ENCODE measurements at places on chromosomes 11 and 22.

DNA sequence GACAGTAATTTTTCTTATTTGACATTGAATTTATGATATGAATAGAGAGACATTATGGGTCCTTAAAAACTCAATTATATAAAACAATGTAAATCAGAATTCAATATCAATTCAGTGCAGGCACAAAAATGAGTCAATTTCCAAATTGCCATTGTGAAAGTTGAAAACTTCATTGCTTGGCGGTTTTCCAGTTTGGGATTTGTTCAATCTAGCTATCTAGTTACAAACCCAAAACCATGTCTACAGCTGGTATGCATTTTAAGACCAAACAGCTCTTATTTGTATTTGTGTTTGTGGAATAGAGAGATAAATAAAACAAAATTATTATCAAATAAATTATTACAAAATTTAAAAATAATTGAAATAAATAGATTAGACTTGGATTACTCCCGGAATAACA lies 1206.6 kb upstream of the RAG2 start:
- no peak for DNase-seq

- DNase-seq = no peak
These were observed 2.6 kb upstream of the TCIRG1 start for GRCh38 chr11:68036141-68036716.

DNA sequence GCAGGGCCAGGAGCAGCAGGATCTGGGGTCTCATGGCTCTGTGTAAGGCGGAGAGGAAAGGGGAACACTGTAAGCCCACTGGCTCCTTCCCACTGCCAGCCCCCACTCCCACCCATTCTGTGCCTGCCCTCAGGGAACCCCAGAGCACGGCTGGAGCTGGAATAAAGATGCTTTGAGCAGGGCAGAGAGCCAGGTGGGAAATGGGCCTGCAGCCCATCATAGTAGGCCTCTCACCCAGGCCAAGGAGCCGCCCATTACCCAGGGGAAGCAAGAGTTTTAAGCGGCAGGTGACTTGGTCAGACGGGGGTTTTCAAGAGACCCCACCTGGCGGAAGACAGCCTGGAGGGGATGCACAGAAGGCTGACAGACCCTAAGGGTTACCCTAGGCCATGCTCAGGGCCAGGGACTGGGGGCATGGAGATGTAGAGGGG lies 4.6 kb downstream of the LRRC32 start:
- DNase-seq = no peak

GRCh38 chr11:1969035-1969434 lies 21.9 kb downstream of the MRPL23 start:
- no peak for DNase-seq

- DNase-seq = no peak
These were observed 15.8 kb upstream of the OR51T1 start for GRCh38 chr11:4865855-4866254.

DNA sequence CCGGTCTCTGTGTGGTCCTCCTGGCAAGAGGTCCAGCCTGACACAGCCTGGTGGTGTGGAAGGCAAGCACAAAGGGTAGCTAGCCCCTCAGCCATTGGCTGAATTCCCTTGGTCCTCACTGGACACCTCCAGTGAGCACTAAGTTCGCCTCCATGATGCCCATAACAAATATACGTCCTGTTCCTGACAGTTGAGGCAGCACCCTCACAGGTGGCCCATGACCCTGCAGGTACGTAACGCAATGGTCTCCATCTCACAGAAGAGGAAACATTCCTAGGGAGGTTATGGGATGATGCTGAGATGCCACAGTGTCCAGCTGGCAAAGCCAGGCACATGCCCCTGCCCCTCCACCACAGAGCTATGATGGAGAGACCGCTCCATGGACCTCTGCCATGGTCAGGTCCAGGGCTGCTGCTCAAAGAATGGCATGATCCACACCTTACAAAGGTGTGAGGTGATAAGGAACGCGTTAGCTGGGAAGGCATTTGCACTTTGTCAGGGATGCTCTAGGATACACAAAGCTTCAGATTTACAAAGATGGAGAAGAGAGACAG lies 1.4 kb upstream of the GNAZ start:
- no peak for DNase-seq

GRCh38 chr22:39209756-39210155 lies 35.0 kb downstream of the PDGFB start:
- no peak for DNase-seq

- peak; percentile 5 for DNase-seq
These were observed at the start of gene SOX6 for GRCh38 chr11:16356057-16356760. Gene SOX6 (minus strand): TSS chr11:16356546. CDS start chr11:16341248, 15,298 bp downstream.

GRCh38 chr11:122776546-122776945 lies 61.8 kb upstream of the CRTAM start:
- DNase-seq = no peak

DNA sequence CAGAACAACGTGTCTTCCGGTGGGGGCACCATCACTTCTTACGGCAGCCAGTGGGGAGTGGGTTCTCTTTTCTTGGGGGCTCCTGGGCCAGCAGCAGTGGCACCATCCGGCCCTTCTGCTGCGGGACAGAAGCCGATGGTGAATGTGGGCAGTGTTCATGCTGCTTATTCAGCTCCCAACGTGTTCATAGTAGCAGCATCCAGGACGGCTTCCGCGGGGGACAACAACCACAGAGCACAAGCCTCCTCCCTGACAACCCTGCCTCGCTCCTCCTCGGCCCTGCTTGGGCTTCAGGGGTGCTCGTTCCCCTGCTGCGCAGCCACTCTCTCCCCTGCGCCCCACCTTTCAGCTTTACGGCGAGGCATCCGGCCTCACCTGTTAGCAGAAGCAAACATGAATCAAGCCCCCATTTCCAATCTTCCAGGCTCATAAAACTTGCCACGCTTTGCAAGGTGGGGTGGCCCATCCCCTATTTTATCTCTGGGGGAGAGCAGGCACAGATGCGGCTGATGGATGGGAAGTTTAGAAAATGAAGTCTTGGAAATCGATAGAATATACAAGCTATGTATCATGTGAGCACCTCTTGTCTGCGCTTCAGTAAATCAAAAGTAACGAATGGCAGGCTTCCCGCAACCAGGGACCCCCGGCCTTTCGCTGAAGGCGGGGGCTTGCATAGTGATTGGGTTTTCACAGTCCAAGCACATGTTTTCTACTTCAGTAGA lies 191.8 kb upstream of the NECTIN1 start:
- DNase-seq = no peak

- no peak for DNase-seq
These were observed 36.6 kb downstream of the ATG16L2 start for GRCh38 chr11:72850832-72851231.

GRCh38 chr11:34104680-34105078 lies 750 bp upstream of the NAT10 start:
- DNase-seq = no peak

GRCh38 chr11:65792456-65792855 lies 5.6 kb downstream of the OVOL1 start:
- no peak for DNase-seq

- no peak for DNase-seq
These were observed 175.0 kb upstream of the BDNF start for GRCh38 chr11:27874998-27875830.

DNA sequence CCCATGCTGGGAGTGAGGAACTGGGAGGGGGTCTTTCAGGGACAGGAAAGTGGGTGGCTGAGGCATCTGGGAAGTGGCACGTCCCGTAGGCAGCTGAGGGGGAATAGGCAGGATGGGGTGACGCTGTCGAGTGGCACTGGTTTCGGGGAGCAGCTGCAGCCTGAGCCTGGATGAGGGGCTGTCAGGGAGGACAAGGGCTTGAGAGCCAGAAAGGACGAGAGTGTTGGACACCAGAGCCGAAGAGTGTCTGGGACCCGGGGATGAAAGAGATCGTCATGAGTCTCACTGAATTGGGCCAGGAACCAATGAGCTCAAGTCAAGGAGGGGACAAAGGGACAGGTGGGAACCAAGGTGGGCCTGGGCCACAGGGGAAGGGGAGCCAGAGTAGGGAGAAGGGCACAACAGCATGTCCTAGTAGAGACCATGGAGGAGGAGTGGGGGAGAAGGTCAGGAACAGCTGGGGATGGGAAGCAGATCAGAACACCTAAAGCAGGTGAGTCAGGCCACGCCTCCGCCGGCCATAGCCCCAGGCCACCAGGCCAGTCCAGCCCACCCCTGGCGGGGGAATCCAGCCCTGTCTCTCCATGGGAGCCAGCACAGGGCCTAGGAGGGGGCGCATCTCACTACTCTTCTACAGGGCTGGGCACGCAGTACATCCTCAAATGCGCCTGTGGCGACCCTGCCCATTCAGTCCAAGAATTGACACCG lies 4.2 kb downstream of the RAB3IL1 start:
- no peak for DNase-seq

DNA sequence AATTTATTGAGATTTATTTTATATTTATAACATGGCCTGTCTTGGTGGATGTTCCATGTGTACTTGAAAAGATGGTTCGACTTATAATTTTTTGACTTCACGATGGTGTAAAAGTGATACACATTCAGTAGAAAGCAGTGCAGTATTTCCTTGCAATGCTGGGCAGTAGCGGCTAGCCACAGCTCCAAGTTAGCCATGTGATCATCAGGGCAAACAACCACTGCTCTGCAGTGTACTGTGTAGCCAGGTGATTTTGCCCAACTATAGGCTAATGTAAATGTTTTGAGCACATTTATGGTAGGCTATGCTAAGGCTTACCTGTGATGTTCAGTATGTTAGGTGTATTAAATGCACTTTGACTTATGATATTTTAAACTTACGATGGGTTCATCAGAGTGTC lies 52.4 kb downstream of the PDHX start:
- no peak for DNase-seq

- DNase-seq = no peak
These were observed 113.6 kb upstream of the MTNR1B start for GRCh38 chr11:92855607-92856405.

DNA sequence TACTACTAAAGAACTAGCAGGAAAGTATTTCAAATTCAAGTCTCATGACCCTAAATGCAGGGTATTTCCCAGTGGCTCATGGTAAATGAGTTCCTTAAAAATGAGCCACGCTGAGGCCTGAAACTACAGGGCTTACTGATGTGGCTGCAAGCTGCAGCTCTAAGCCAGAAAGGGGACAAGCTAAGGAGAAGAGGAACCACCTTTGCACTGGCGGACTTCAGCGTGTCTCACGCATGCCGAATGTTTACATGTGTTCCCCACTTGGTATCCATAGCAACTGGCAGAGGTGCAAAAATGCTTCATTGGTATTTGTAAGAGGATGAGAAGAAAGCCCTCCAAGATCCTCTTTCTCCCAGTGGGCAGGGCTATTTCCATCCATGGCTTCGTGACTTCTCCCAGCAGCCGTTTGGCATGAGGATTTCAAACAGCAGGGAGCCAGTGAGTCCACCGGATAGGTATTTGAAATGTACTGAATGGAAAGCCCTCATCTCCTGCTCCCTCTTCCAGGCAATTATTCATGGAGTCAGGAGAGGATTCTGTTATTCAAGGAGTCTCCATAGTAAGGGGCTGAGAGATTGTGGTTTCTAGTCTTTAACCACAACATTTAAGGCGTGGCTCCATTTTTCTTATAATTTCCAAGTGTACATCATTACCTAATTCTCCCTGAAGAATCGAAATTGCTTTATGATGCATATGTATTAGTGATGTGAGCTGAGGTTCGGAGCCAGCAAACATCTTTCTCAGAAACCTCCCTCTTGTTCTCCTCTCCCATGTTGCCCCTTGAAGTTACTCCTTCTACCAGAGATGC lies 55.3 kb upstream of the CD44 start:
- DNase-seq = peak; percentile 16

DNA sequence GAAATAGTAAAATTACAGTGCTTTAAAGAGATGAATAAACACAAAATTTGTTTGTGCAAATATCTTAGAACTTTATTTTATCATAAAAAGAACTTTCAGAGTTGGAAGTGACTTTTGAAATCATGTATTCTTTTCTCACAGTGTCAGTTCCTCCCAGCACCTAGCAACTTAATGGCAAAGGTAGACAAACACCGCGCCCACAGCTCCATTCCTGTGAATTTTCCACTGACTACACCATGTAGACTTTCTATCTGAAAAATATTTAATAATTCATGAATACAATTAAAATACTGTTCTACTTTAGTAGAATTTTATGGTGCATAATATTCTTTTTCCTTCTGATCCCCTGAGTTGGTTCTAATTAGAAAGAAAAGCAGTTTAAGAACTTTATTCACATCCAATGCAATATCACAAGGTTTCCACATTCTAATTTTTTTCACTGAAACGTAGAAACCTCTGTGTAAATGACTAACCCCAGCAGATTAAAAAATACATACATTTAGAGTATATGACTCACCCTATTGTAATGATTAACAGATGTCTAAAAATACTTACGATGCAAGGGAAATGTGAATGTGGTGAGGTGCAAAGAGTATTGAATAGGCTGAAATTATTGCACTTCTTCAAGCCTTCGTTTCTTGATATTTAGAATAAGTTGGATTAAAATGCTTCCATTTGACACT lies 218.2 kb upstream of the CCDC179 start:
- DNase-seq = no peak

DNA sequence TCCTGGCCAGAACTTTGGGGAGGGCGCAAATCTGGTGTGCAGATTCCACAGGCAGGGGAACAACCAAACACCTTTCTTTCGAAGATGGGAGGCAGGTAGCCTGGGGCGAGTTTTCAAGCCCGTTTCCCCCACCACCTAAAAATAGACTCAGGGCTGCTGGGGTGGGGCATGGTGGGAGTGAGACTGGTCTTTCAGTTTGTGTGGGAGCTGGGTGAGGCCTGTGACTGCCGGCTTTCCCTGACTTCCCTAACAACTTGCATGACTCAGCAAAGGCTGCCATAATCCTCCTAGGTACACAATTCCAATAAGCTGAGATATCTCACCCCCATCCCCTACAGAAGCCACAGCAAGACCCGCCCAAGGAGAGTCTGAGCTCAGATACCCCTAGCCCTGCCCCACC lies 4.3 kb upstream of the OR5B12 start:
- no peak for DNase-seq

- no peak for DNase-seq
These were observed 50.2 kb downstream of the AP2A2 start for GRCh38 chr11:975827-976226.

DNA sequence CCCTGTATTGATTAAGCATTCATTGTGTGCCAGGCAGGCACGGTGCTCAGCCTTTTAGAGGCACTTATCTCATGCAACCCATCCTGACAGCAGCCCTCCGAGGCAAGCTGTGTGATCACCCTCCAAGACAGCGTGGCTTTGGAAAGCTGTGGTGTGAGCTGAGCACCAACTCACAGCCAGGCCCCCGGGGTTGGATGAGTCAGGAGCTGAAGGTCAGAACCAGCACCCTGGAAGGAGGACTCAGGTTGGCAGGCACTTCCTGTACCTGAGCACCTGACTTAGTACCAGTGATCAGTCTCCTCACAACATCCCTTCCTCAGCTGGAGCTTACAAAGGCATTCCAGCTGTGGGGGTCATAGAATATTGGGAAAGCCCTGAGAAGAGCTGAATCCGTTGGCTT lies 9.0 kb downstream of the PATZ1 start:
- DNase-seq = no peak

DNA sequence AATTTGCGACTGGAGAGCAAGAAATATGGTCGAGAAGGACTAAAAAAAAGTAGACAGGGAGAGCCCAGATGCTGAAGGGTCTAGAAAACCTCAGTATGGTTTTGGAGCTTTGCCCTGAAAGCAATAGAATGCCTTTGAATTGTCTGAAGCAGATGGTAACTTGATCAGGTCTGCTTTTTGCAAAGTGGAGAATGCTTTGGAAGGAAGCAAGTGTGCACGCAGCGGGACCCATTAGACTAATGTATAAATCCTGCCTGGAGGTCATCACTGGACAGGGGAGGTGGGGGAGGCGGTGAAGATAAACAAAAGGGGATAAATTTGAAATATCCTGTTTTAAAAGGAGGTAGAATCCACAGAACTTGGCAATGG lies 757 bp upstream of the HINFP start:
- no peak for DNase-seq
